Stimulated activated CD4-positive, alpha-beta T cell treated with anti-CD3 and anti-CD28 coated beads, Interleukin-4, amount 100 ng/mL, for 1 hour (primary cell): ENCODE measurements at places on chromosomes 16 and 17.

- DNase-seq: peak; percentile 57
Observed at GRCh38 chr16:81616321-81617020, 162.6 kb upstream of the PLCG2 start.

DNA sequence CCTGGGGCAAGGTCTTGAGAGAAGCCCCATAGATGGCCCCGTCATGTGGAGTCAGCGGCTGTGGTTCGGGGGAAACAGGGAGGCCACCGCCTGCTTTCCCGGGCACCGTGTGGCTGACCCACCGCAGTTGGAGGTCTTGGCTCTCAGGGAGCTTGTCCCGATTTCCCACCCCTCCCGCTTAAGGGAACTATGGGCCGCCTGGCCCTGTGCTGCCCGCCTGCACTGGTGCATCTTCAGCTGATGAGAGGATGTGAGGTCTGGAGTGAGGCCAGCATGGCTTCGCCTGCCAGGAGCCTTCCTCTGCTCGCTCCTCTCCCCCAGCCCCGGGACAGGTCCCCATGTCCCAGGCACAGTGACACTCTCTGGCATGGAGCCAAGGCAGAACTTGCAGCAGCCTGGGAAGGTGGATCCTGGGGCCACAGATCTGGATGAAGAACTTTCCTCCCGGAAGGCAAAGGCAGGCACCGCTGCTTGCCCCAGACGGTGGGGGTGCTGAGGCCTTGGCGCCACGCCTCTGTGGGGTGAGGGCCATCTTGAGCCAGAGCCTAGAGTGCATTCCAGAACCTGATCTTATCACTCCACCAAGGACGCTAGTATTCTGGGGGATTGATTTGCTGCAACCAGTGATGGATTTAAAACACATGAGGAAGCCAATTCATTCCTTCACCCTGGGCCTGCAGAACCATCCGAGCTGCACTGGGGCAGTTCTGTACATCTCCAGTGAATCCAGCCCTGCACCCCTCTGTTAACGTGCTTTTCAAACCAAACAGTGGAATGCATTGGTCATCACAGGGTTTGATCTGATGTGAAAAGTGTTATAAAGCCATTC lies 178.6 kb upstream of the TNRC6C start:
- no peak for DNase-seq

GRCh38 chr17:58184308-58184985 lies 8.1 kb upstream of the EPX start:
- DNase-seq: no peak

GRCh38 chr17:20924306-20924705 lies 118.5 kb downstream of the USP22 start:
- no peak for DNase-seq

DNA sequence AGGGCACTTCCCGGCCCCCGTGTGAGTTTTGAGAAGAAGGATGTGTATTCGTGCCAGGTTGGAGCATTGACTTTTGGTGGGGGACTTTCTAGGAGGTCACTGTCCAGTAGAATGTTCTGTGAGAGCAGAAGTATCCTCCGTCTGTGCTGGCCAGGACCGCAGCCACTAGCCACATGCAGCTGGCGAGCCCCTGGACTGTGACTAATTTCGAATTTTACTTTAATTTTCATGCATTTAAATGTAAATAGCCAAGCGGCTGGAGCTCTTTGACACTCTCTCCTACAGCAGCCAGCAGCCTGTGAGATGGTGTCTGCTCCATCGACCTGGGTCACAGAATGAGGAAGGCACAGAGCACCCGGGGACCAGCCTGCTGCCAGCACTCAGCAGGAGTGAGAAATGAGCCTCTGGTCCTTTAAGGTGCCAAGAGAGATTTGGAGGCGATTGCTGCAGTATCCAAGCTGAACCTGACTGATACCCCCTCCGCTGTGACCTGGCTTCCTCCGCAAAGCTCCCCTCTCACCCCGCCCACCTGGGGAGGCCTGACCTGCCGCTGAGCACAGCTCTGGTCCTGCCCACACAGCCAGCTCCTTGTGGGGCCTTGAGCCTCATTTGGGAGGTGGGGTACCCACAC lies 7.8 kb downstream of the ATP2A3 start:
- DNase-seq: no peak

GRCh38 chr17:69567130-69567529 lies 152.6 kb downstream of the MAP2K6 start:
- DNase-seq: no peak

DNA sequence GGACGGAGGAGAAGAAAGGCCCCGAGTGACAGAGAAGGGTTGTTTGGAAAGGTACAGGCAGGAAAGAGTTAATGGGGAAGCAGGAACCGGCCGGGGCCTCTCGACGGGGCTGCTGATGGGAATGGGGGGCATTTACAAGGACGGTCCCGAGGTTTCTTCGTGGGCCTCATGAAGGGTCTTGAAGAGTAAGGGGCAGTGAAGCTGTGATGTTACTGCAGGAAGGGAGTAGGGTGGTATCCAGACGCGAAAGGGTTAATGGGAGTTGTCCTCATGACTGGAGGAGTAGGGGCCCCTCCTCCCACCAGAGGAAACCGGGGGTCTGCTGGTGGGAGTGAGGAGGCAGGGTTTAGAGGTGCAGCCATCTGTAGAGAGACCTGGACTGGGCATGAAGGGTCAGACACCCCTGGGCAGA lies 481 bp downstream of the PDK2 start:
- DNase-seq: no peak

DNA sequence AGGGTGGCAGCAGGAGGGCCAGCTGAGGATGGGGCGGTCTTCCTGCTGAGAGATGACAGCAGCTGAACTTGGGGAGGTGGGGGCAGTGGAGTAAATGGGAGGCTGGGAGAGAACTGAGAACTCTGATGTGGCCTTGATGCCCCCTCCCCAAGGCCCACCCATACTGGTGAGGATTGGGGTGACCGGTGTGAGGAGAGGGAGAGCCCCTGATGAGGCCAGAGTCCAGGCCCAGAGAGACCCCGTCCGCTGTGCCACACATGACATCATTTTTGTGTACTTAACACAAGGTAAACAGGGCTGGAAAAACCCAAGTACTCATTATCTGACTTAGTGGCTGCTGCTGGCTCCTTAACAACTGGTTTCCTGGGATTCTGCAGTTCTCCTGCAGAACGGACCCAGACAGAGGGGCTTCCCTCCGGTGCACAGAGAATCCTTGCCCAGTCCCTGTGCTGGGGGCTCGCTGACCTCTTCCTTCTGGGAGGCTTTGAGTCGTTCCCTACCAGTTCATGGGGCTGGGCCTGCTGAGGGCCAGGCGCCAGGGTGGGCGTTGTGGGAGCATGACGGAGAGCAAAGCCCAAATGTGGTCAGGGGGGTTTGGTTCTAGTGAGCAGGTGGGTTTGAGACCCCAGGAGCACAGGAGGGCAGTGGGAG lies 207.6 kb downstream of the RAB11FIP4 start:
- no peak for DNase-seq
